ENCODE measurements at places on chromosomes 16 and 17.

DNA sequence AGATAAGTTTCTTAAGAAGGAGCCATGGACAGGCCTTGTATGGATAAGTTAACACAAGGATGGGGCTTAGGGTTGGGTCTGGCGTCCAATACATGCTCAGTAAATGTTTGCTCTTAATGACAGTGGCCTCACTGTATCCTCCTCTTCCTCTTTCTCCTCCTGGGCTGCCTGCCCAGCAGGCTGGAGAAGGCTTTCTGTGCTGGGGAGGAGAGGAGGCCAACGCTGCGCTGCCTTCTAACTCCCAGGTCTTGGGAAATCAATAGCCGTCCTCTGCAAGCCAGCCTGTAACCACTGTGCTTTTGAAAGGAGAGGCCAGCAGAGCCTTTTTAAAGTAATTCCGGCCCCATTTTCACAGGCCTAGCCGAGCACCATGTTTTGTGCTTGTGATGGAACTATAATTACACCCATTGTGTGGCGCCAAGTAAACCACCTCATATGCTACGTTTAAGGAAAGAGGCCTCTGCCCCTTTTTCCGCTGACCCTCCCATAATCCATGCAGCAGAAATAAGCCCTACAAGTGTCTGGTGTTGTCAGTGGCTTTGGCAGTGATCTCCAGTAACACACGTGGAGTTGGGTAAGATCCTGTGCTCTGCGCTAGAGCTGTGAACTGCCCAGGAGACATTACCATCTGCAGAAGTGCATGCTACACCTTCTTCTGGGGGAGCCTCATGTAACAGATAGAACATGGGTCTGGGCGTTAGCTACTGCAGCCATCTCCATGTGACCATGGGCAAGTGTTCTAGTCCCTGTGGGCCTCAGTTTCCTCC lies 368.2 kb downstream of the SNX29 start:
- DNase-seq = no peak

GRCh38 chr17:65054602-65055001 lies 1.9 kb downstream of the GNA13 start:
- DNase-seq = no peak

DNA sequence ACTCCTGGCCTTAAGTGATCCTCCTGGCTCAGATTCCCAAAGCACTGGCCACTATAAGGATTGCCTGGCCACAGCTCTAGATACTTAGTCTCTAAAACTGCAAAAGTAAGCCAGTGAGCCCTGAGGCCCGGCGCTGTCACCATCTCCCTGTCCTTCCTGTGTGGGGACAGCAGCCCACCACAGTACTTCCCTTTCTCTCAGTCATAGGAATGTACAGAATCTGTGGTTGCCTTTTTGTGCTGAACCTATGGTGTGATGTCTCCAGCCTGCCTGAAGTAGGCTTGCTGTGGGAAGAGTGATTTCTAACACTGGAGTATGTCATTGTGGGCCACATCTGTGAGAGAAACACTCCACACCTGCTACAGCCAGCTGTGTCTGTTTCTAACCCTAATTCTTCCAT lies 24.7 kb downstream of the NTAN1 start:
- no peak for DNase-seq

GRCh38 chr17:2095536-2095910 lies 40.6 kb downstream of the HIC1 start:
- DNase-seq = no peak

- no peak for DNase-seq
These were observed 52.5 kb downstream of the VAT1L start for GRCh38 chr16:77840673-77841501.

- no peak for DNase-seq
These were observed 17.3 kb upstream of the PSMC5 start for GRCh38 chr17:63809970-63810369.

Measured in vagina (tissue), 2 donors.